ENCODE measurements at places on chromosomes 6 and 20. TPM values are rescaled to one million over a fixed set of nuclear protein-coding genes. Genes with fewer than 3 reads are reported as not detected.

The OR10C1 gene
- total RNA-seq = not detected

The FOXA2 gene
- not detected for total RNA-seq

The LKAAEAR1 gene
- total RNA-seq = not detected

The CLPSL1 gene
- not detected for total RNA-seq

The PET117 gene
- 12.6 TPM for total RNA-seq

The SLC16A10 gene
- 20.8 TPM for total RNA-seq

The MYBL2 gene
- 0.84 TPM for total RNA-seq

The TUBB gene
- 196 TPM for total RNA-seq

The STX11 gene
- 7.8 TPM for total RNA-seq

The OR12D3 gene
- not detected for total RNA-seq

The AFG1L gene
- total RNA-seq = 12.4 TPM

- no peak for DNase-seq
These were observed 116.7 kb upstream of the SLC24A3 start for GRCh38 chr20:19095762-19096161.

GRCh38 chr6:138815797-138816528, 20.1 kb downstream of the ECT2L start:
- DNase-seq = no peak

GRCh38 chr6:69164564-69165229, 529.6 kb downstream of the ADGRB3 start:
- DNase-seq = no peak

GRCh38 chr6:22250486-22250885, 46.4 kb downstream of the PRL start:
- DNase-seq = no peak

GRCh38 chr6:151765444-151765886, 42.0 kb upstream of the ESR1 start:
- no peak for DNase-seq

DNA sequence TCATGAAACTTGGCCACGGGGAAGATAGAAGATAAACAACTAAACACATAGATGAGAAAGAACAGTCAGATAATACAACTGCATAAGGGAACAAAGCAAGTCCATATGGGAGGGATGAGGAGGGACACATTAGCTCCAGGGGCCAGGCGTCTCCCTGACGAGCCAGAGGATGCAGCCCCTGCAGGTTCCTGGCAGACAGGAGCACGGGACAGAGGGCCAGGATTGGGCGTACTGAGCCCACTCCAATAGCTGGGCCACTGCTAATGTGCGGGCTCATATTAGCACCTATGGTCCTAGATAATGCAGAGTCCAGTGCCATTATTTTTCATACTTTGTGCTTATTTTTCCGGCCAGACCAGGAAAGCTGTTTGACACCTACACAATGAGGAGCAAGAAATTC, 182.9 kb downstream of the ANKRD60 start:
- no peak for DNase-seq

- no peak for DNase-seq
These were observed 133.9 kb downstream of the UTRN start for GRCh38 chr6:144418959-144419545.

GRCh38 chr20:43744151-43744611, 17.4 kb upstream of the GTSF1L start:
- DNase-seq = no peak

DNA sequence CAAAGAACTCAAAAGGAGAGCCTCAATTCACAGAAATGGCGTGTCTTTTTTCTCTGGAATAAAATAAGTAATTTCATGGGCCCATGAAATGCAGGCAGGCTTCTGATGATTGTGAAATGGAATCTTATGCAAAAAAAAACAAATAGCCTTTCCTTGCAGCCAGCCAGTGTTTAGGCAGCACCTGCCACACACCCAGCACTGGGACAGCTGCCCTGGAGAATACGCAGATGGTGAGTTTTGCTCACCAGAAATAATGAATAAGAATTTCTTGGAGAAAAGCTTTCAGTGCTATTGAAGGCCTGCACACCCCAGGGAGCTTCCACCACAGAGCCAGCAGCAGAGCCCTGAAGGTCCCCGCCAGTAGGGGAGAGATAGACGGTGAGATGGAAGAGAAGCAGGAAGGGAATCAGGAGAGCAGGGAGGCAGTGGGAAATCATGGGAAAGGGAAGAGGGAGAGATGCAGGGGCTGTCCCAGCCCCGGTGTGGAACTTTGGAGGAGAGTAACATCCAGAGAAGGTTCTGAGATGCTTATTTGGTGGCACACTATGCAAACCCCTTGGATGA, 54.9 kb downstream of the PXDC1 start:
- DNase-seq = no peak

- no peak for DNase-seq
These were observed 181.3 kb downstream of the KIF6 start for GRCh38 chr6:39543950-39544349.

DNA sequence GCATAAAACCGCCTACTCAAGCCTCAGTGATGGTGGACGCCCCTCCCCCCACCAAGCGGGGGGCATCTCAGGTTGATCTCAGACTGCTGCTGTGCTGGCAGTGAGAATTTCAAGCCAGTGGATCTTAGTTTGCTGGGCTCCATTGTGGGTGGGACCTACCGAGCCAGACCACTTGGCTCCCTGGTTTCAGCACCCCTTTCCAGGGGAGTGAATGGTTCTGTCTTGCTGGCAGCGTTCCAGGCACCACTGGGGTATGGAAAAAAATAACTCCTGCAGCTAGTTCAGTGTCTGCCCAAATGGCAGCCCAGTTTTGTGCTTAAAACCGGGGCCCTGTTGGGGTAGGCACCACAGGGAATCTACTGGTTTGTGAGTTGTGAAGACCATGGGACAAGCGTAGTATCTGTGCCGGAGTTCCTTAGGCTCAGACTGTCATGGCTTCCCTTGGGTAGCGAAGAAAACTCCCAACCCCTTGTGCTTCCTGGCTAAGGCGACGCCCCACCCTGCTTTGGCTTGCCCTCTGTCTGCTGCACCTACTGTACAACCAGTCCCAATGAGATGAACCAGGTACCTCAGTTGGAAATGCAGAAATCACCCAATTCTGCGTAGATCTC, 1334.5 kb upstream of the ADGRB3 start:
- peak; percentile 20 for DNase-seq

DNA sequence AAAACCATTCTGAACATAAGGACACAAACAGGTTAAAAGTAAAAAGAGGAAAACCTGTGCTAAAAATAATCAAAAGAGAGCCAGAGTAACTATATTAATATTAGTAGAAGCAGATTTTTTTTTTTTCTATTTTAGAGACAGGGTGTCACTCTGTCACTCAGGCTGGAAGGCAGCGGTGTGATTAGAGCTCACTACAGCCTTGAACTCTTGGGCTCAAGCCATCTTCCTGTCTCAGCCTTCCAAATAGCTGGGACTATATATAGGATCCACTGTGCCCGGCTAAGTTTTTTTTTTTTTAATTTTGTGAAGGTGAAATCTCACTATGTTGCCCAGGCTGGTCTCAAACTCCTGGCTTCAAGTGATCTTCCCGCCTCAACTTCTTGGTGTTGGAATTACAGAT, 33.4 kb upstream of the PLN start:
- DNase-seq = peak; percentile 61

DNA sequence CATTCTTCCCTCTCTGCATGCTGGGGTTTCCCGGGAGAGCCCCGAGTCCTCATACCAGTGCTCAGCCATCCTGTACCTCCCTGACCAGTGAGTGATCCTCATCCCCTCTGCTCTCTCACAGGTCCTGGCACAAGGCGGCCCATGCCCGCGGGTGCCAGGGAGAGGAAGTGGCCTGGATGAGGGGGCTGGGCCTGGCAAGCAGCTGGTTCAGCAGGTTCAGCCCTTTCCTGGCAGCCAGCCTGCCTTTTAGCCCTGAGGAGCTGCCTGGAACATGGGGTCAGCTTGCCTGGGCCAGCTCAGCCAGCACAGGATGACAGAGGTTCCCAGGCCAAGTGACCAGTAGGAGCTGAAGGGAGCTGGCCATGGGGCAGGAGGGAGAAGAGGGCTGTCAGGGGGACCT, 10.9 kb downstream of the MOCS1 start:
- DNase-seq = peak; percentile 85
